A549 (cell line): ENCODE measurements at places on chromosomes 4 and X. TPM values are rescaled to one million over a fixed set of nuclear protein-coding genes. Genes with fewer than 3 reads are reported as not detected.
A peak's percentile ranks its signal among the peaks of the same experiment; 100 is the strongest.

The NHS gene
- polyA plus RNA-seq = 3.6 to 4.3 TPM (median 4.2 TPM) in 3 replicates

- DNase-seq = peak; percentile 77
These were observed 82.6 kb downstream of the LUZP4 start for GRCh38 chrX:115372152-115372551.

- DNase-seq = peak; percentile 35
These were observed 12.8 kb downstream of the CLDN2 start for GRCh38 chrX:106932960-106933537.

- no peak for DNase-seq
These were observed 108.9 kb upstream of the TEX13D start for GRCh38 chrX:124223524-124223923.

- DNase-seq = no peak
These were observed 22.2 kb upstream of the TLR2 start for GRCh38 chr4:153661908-153662307.

GRCh38 chr4:43842594-43842993 lies 606.0 kb downstream of the KCTD8 start:
- no peak for DNase-seq

- DNase-seq = peak; percentile 3
These were observed 1.6 kb upstream of the NDST3 start for GRCh38 chr4:118032691-118033090.
